ENCODE measurements at places on chromosomes 3 and 15.

GRCh38 chr3:148309390-148310035 is 388.2 kb upstream of the AGTR1 start:
- no peak overlapping the region for H3K4me3 ChIP-seq
- no peak overlapping the region for H3K27ac ChIP-seq
- no peaks in the 10 kb centered on the region for H3K4me1 ChIP-seq
- peak; percentile 26 for DNase-seq
- no peaks in the 10 kb centered on the region for H3K36me3 ChIP-seq

GRCh38 chr3:191761906-191762305 is 300.9 kb downstream of the PYDC2 start:
- H3K27ac ChIP-seq: no peak overlapping the region
- no peak overlapping the region for H3K4me3 ChIP-seq
- no peaks in the 10 kb centered on the region for H3K36me3 ChIP-seq
- H3K4me1 ChIP-seq: no peaks in the 10 kb centered on the region
- DNase-seq: no peak

DNA sequence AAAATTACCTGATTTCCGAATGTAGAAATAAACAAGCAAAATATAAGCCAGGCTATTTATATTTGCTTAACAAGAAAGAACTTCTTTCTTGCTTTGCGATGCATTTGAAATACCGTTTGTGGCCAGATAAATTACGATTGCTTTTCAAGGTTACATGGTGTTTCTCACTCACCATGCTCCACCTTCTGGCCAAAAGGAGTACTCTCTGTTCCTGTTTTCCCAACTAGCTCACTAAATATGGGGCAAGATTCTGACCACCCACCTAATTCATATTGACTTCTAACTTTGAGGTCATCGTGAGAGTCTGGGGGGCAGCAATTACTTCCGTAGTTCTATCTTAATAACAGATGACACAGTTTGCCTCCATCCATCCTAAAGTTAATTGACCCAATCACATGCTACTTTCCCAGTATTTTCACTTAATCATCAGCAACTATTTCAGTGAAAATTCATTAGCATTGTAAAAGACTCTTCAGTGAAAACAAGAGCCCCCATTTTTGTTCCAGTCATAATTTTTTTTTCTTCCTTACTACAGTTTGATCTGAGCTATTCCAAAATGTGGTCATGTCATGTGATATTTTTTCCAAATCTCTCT is 25.9 kb downstream of the ACP3 start:
- no peak overlapping the region for H3K27ac ChIP-seq
- peak; percentile 45 for DNase-seq

- peaks cover 18% of the 10 kb centered on the region for H3K36me3 ChIP-seq
- no peak overlapping the region for H3K4me3 ChIP-seq
- no peaks in the 10 kb centered on the region for H3K27me3 ChIP-seq
- peaks cover 14% of the 10 kb centered on the region for H3K4me1 ChIP-seq
- DNase-seq: peak; percentile 62
Observed at GRCh38 chr3:28317438-28318022, 31.0 kb upstream of the ZCWPW2 start.

GRCh38 chr15:98740963-98741362 is 92.6 kb downstream of the IGF1R start:
- no peak for DNase-seq
- no peak overlapping the region for H3K4me3 ChIP-seq

DNA sequence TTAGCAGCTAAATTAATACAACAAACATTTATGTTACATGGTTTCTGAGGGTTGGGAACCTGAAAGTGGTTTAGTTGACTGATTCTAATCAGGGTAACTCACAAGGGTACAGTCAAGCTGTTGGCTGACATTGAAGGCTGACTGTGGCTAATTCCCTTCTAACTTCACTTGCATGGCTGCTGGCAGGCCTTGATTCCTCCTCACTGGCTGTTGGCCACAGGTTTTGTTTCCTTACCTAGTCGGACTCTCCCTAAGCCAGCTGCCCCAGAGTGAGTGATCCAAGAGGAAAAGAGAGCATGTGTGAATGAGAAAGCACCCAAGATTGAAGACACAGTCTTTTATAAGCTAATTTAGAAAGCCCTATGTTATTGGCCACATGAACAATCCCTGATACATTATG is 700.1 kb downstream of the ROBO1 start:
- no peaks in the 10 kb centered on the region for H3K36me3 ChIP-seq
- H3K4me1 ChIP-seq: no peaks in the 10 kb centered on the region
- no peak overlapping the region for H3K27ac ChIP-seq
- H3K27me3 ChIP-seq: no peaks in the 10 kb centered on the region

DNA sequence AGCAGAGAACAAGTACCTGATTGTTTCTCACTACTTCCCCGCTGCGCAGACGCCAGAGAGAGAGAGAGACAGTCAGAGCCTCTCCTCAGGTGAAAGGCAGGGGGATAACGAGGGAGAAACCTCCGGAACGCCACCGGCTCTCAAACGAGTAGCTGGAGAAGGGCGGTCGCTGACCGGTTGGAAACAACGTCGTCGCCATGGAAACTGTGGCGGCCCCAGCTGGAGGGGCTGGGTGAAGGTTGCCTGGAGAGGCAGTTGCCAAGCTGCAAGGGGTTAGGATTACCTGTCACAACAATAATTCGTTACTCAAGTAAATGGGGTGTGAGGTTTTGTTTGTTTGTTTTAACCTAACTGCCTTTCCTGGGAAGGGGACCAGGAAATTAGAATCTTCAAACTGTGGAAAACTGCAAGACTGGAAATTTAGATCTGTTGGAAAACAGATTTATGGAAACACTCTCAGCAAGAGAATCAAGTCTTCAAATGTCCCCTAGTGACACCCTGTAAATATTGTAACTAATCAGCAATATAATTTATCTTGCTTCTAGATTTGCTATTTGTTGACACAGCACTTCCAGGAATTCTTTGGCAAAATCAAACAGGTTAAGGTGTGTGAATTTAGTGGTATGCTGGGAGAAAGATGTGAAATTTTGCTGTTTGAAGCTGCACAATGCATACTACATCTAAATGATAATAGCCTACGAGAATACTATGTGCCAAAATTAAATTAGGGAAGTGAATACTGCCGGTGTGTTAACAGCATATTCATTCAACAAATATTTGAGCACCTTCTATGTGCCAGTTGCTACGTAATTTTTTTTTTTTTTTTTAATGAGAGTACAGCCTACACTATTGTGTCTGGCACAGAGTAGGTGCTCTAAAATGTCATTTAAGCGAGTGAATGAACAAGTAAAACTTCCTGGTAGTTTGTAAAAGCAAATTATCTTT is at the start of gene DNAH12:
TSS of gene DNAH12 (minus strand) at position 164 of the 945 bp plus-strand sequence. CDS start 1,474 bp downstream, outside the sequence.
- no peak within 1 kb of the TSS for H3K4me3 ChIP-seq
- peaks cover 9% of the 10 kb centered on the region for H3K4me1 ChIP-seq
- no peak within 1 kb of the TSS for H3K27ac ChIP-seq
- H3K27me3 ChIP-seq: no peaks in the 10 kb centered on the region
- H3K36me3 ChIP-seq: no peaks in the 10 kb centered on the region
- peak; percentile 34 for DNase-seq

Measured in activated CD8-positive, alpha-beta T cell treated with anti-CD3 and anti-CD28 coated beads, Interleukin-2, amount 10 ng/mL, durations not matched to agents 7 days and 5 days (primary cell).